Hematopoietic multipotent progenitor cell treated with erythropoietin and hydrocortisone succinate and interleukin-3 and kit ligand, for 15 days (in vitro differentiated cells): ENCODE measurements at places on chromosomes 6 and 20.

DNA sequence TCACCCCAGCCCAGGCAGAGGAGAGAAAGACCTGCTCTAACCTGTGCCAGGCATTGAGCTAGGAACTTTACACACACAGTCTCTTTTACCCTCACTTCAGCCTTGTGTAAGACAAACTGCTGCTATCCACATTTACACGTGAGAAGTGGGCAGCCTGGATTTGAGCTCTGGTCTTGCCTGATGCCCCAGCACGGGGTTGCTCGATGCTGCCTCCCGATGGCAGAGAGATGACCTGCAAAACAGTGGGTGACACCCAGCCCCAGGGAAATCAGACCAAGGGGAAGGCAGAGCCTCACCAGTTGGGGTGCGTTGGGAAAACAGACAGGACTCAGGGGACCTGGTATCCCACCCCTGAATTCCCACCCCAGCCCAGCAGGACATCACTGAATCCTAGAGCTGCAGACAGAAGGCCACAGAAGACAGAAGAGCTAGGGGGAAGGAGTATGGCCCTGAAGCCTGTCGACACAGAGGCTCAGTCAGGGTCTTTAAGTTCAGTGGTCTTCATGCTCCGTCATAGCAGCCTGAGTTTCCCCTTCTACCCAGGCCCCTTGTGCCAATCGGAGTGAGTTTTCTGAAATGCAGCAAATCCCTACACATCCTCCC lies 990 bp downstream of the BPI start:
- DNase-seq, result no peak

- no peak for DNase-seq
Observed at GRCh38 chr20:34201531-34201930, 39.7 kb upstream of the ASIP start.

- no peak for DNase-seq
Observed at GRCh38 chr6:14655201-14656061, 537.9 kb downstream of the CD83 start.

GRCh38 chr6:28816339-28816908 lies 107.4 kb downstream of the TRIM27 start:
- no peak for DNase-seq

- no peak for DNase-seq
Observed at GRCh38 chr6:158058171-158058651, 76.5 kb downstream of the SYNJ2 start.

DNA sequence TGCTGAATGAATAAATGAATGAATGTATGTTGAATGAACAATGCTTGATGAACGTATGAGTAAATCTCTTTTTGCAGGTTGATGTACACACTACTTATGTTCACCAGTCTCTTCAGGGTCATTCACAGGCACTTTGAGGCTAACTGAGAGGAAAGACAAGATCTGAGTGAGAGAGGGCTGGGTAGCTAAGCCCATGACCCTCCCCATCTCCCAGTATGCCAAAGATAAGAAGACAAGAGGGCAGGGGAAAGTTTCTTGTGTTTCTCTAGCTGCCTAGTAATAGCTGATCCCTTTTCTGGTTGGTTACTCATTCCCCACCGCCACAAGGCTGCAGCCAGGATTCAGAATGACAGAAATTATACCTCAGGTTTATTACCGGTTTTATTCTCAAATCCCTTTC lies 90.7 kb downstream of the CEP57L1 start:
- DNase-seq, result no peak
